ENCODE measurements at places on chromosomes 4 and X. TPM values are rescaled to one million over a fixed set of nuclear protein-coding genes. Genes with fewer than 3 reads are reported as not detected.

DRD5 gene
- total RNA-seq, result not detected

GPR78 gene
- total RNA-seq, result 1.0 TPM

ZFYVE28 gene
- 8.2 TPM for total RNA-seq

DCTD gene
- total RNA-seq, result 88.8 TPM

APELA gene
- not detected for total RNA-seq

P2RY4 gene
- total RNA-seq, result under 0.01 TPM

HAUS3 gene
- 5.6 TPM for total RNA-seq

SYTL5 gene
- total RNA-seq, result 1.5 TPM

LONRF3 gene
- 0.33 TPM for total RNA-seq

VEGFC gene
- 67.2 TPM for total RNA-seq

TIGD4 gene
- total RNA-seq, result under 0.01 TPM

PHOX2B gene
- not detected for total RNA-seq

GAB1 gene
- 10.6 TPM for total RNA-seq

FAM241A gene
- total RNA-seq, result 1.2 TPM

PROM1 gene
- 0.17 TPM for total RNA-seq

PCYT1B gene
- total RNA-seq, result 0.17 TPM

RP2 gene
- 20.6 TPM for total RNA-seq

TBC1D9 gene
- 25.4 TPM for total RNA-seq

LRP2BP gene
- 0.51 TPM for total RNA-seq

CT83 gene
- total RNA-seq, result not detected

All from fibroblast of lung (primary cell).